Left hindlimb (tissue), 1 donor: ENCODE measurements at places on chromosomes 3 and 15.
A peak's percentile ranks its signal among the peaks of the same experiment; 100 is the strongest.

- peak; percentile 41 for DNase-seq
Measured at GRCh38 chr3:120498556-120499346, 48.0 kb upstream of the FSTL1 start.

- DNase-seq, result no peak
Measured at GRCh38 chr3:126751611-126752302, 47.7 kb downstream of the CHCHD6 start.

GRCh38 chr3:20683910-20684309 is 497.9 kb upstream of the SGO1 start:
- DNase-seq, result peak; percentile 70

- no peak for DNase-seq
Measured at GRCh38 chr3:132382267-132382666, 35.0 kb upstream of the DNAJC13 start.

DNA sequence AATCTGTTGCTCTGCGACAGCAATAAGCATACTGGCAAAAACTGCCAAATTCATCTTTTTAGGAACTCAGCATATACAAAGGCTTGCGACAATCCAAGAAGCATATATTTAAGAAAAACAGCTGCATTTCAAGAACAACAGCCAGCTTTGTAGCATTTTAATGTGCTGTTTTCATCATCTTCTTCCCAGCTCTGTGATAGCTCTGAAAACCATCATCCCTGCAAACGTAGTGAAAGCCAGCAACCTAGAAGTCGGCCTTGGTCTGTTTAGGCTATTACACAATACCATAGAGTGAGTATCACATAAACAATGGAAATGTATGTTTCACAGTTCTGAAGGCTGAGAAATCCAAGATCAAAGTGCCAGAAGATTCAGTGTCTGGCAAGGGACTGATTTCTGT is 187.5 kb downstream of the NAALADL2 start:
- no peak for DNase-seq

DNA sequence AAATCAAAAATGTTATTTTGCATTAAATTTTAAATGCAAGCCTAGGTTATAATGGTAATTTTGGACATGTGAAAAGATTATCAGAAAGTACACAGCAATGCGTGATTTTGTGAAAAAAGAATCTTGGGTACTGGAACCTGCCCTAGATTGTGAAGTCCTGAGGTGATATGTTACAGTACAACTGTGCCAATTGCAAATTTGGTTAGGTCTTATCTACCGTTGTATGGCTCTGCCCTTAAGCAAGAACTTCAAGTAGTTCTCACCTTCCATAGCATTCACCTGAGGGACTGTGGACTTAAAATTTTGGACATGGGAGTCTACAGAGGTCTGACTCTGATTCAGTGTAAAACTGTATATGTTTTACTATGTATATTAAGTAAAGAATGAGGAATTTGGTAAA is 140.2 kb downstream of the PEX5L start:
- no peak for DNase-seq

DNA sequence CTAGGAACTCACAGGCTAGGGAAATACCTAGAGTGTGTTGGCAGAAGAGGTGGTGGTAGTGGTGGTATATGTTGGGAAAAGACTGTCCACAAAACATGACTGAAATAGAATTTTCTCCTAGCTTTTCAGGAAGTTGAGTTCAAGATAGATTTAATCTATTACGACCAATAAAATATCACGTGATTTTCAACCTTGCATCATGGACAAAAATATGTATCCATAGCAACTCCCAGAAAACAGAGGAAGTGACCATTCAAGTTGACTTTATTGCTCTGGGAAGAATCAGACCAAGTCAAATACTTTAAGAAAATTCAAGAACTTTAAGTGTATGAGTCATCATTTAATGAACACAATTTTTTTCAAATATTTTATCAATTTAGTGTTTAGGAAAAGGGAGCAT is 347.0 kb upstream of the ZNF385D start:
- no peak for DNase-seq

DNA sequence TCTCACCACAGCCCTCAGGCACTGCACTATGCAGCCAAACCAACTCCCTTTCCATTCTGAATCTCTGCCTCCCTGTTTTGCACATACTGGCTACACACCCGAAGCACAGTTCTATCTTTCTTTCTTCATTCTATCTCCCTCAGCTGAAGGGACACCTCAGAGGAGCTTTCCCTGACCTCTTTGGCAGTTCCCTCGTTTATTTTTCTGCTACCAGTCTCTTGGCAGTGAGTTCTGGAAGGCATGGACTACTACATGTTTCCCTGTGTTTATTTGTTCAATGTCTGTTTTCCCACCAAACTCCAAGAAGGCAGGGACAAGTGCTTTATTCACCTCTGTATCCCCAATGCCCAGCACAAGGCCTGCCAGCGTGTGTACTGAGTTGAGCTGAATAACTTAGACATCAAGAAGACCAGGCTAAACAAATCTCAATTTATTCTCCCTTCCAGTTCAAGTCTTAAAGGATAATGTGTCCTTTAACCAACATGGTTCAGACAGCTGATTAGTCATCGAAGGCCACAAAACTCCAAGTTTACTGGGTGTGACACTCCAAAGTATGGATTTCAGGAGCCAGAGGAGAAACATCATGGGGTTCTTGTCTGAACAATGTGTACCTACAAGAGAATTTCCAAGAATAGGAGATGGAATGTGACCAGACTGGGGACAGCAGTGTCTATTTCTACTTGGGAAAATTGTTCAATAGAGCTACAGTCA is 260.1 kb upstream of the CTNNB1 start:
- no peak for DNase-seq

DNA sequence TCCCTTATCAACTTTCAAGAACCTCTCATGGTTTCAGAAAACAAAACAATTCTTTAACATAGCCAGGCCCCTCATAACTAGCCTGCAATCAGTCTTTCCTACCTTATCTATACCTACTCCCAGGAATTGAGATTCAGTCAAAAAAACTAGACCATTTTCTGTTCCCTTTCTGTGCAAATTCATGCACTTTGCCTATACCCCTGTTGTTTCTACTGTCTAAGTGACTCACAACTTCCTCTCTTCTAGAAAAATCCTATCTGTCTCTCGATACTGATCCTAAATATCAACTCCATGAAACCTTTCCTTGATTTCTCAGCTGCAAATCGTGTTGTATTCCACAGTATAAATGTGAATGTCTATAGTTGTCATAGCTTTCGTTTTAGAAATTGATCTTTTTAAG is 10.9 kb upstream of the IL1RAP start:
- DNase-seq, result no peak

DNA sequence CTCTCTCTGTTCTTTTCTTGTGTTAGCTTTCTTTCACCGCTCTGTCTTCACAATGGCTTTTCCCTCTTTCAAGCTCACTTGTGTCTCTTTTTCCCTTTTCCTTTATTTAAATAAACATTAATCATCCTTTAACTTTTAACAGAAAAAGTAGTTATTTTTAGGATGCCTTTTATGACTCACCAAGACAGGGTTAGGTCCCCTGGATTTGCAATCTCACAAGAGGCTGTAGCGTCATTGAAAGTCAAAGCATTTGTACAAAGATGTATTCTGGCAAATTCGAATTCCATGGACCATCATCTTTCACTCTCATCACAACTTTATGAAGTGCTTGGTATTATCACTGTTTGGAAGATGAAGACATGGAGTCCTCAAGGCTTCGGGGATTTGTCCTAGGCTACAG is 34.8 kb upstream of the MCTP2 start:
- DNase-seq, result no peak

DNA sequence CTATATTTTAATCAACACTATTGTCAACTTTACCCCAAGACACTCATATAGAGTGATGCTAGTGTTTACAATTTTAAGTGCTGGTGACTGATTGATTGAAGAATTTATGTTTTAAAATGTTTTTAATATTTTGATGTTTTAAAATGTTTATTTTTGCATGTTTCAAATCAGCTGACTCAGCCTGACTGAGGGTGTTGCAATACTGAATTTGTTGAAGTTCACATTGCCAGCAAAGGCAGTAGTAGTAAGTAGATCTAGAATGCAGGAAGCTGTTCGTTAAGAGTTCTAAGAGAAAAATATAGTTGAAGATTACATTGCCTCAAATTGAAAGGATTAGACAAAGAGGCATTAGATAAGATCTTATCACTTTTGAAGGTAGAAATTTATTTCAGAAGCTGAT is 977.6 kb downstream of the IGSF11 start:
- DNase-seq, result no peak

GRCh38 chr3:13470894-13471574 is 9.1 kb upstream of the HDAC11 start:
- no peak for DNase-seq

GRCh38 chr3:12796171-12797123 is at the start of gene CAND2:
CAND2 (plus strand) TSS chr3:12796680; CDS start chr3:12796721, 41 bp downstream.
- DNase-seq, result peak; percentile 86

DNA sequence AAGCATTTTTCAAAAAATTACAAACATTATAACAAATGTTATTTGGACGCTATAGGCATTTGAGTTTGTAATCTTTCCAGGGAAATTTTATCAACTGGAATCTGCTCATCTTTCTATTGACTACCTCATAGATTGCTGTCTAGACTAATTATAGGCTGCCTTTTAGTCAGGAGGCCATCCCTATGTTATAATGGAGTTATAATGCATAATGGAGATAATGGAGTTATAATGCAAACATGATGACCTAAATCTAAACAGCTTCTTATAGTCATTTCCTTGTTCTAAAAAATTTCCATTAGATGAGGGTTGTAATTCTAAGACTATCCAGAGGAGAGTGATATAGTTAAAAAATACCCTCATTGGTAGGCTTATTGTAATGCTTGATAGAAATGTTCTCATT is 226.4 kb downstream of the SI start:
- DNase-seq, result no peak

DNA sequence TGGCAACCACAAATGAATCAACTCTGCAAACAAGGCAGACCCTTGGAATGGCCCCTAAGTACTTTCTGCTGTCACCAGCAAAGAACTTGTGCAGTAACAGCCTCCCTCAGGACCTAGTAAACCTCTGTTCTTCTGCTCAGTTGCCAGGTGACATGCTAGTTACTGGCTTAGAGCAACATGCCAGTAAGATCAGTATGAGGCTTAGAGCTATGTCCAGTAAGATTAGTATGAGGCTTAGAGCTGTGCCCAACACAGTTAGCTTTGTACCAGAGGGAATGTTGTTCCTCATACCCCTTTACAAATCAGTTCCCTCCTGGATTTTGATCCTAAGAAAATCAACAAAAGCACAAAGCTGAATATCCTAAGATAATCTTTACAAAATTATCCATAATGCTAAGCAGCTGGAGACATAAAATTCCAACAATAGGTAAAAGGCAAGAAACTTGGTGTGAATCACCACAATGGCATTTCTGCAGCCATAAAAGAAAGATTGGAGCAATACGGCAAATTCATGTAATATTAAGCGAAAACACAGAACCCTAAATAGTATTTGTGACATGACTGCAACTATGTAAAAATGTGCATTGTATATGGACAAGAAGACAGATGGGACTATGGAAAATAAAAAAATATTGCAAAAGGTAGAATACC is 107.3 kb upstream of the LPP start:
- DNase-seq, result no peak

- peak; percentile 11 for DNase-seq
Measured at GRCh38 chr3:194305356-194306108, 45.6 kb downstream of the CPN2 start.

GRCh38 chr3:100637197-100637631 is 27.8 kb downstream of the ADGRG7 start:
- DNase-seq, result no peak

- no peak for DNase-seq
Measured at GRCh38 chr15:99480016-99480810, 85.6 kb upstream of the MEF2A start.

DNA sequence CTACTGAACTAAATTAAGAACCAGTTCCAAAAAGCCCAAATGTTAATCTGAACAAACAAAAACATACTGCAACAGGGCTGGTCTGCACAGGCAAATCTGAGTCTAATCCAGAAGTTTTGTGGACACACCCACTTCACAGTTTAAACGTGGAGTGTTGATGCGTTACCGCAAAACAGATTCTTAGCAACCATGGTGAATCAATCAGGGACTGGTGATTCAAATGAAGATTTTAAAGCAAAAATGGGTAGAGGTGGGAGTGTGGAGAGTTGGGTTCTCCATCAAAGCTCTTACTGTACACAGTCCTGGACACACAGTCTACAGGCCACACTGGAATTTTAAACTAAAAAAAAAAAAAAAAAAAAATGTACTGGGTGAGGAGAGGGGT is 5.2 kb downstream of the ANXA2 start:
- DNase-seq, result peak; percentile 57

DNA sequence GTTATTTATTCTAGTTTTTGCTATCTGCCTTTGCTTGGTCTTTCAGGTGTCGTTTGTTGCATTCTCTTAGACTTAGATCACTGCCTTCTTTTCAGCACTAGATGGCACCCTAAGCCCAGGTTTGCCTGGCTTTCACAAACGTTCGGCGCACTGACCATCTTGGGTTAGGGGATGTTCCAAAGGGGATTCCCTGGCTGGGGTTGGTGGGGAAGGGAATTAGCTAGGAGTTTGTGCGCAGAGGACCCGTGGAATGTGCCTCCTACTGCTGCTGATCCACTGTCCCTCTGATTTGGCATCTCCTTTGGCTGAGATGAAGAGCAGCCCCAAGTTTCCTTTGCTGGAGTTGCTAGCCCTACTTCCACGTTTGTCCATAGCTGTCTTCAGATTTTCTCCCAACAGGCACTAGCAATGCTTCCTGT is 33.9 kb downstream of the PFN2 start:
- DNase-seq, result peak; percentile 45

DNA sequence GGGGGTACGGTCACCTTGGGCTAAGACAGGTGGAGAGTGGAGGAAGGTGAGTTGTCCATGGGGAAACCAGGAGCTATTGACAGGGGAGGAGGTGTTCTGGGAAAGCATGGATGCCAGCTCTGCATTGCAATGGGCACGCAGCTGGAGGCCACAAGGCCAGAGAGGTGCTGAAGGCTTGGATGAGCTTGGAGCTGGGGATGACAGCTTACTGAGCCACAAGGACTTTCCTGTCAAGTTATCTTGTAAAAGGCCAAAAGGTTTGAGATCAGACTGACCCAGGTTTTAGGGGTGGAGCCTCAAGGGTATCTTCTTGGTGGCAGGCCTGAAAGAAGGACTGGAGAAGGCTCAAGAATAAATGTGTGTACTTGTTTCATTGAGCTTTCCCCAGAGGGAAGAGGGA is 115.2 kb downstream of the ASB7 start:
- DNase-seq, result no peak

- DNase-seq, result no peak
Measured at GRCh38 chr15:51830276-51830806, 888 bp downstream of the TMOD3 start.

DNA sequence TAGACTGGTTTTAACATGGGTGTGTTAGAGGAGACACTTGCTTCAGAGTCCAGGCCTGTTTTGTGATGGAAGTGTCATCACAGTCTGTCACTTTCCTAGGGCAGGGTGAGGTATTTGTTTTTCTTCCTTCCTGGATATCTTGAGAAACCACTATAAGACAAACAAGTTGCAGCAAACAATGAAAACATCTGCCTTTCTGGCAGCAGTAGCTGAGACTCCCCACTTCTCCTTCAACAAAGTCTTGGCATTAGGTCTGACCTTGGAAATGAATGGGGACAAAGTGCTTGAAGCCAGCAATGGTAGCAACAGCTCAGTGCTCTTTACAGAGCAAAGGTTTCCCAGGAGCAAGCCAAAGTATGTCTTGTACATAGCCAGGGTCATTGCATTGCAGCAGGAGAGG is 64.6 kb downstream of the CD200 start:
- no peak for DNase-seq
